ENCODE measurements at places on chromosomes 6 and 20.

DNA sequence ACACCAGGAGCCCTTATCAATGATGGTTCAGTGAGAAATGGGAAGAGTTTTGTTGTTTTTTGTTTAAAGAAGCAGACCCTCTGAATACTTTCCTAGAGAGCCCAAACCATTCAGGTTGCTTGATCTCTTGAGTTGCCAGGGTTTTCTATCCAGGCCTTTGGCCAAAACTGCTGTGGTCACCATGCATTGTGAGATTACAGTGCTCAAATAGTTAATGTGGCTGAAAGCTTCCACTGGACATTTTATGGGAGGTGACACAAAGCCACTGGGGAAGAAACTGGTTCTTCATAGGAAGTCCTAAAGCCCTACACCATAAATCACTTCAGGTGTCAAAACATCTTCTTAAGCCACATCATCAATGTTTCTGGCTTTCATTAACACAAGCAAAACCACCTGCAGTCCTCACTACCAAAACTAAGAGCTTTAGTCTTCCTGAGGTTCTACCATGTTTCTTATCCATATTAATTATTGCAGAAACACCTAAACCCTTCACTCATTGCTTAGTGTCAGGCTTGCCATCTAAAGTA lies 101.6 kb downstream of the IBTK start:
- DNase-seq = no peak

DNA sequence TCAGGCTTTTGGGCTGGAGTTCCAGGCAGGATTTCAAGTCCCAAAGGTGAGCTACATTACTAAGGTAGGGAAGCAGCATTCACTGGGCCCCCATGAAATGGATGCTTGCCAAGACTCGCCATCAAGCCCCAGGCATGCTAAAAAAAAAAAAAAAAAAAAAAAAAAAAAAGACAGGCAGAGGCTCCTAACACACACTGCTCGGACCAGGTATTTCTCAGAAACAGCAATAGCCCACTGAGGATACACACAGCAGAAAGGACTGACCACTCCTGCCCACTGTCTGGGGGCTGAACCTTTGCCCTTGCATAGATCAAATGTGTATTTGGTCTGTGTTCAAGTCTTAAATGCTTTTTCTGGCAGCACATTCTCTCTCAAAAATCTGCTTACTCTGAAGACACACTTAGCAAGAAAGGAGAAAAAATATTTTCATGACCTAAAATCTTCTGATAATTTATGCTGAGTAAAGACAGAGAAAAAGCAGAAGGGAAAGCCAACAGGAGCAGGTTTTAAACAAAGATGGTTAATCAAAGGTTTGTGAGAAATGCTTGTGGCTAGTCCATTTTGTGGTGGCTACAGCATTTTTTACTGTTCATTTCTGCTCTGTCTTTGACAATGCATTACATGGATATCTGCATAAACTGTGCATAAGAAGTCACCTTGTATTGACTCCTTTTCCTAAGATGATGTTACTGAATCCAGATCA lies 37.9 kb upstream of the BEND6 start:
- no peak for DNase-seq

- no peak for DNase-seq
Measured at GRCh38 chr20:40258931-40259330, 430.1 kb downstream of the MAFB start.

- DNase-seq = no peak
Measured at GRCh38 chr6:40845553-40845952, 193.5 kb downstream of the UNC5CL start.

- DNase-seq = no peak
Measured at GRCh38 chr20:51463998-51464397, 78.5 kb downstream of the NFATC2 start.

- no peak for DNase-seq
Measured at GRCh38 chr20:48141660-48142515, 356.6 kb upstream of the SULF2 start.

DNA sequence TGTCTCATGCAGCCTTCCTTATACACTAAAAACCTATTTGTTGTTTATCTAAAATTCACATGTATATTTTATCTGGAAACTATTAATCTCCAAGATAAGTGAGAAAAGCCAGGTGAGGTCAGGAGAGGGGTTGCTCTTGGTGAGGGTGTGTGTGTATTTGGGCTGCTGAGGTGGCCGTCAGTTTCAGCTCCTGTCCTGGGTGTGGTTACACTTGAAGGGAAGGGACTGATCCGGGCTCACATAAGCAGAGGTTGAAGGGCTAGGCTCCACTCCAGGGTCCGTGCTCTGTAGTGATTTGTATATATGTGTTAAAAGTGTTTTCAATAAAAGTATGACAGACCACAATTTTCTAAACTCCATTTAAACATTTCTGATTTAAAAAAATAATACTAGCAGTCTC lies 13.5 kb upstream of the SNAI1 start:
- DNase-seq = no peak

GRCh38 chr6:39731565-39731964 lies 6.4 kb upstream of the KIF6 start:
- DNase-seq = no peak

DNA sequence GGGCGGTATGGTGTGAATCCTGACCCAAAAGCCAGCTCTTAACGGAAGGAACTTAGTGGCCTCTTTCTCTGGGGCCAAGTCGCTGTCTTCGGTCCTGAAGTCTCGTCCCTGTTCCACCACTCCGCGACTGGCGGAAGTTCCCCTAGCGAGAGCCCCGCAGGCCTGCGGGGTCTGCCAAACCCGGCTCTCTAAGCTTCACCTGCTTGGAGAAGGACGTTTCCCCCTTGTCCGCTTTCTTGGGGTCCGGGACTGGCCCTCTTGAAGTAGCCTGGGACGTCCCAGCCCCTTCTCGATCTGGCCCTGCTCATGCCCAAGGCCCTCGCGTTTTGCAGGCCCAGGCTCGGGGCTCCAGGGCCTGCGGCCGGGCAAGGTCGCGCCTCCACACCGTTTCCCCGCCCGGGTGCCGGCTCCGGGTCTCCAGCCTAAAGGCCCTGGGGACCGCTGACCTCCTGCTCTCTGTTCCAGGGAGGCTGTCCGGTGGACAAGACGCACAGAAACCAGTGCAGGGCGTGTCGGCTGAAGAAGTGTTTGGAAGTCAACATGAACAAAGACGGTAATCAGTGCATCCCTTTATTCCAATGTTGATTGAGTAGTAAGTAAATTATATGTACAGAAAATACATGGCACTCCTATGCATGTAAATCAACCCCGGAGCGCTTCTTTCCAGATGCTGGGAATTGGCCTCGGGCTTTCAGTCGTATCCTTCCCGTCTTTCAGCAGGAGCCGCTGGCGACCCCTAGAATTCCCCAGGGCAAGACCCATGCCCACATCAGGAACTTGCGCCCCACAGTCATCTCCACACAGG lies 8.8 kb downstream of the NR2E1 start:
- no peak for DNase-seq

- DNase-seq = no peak
Measured at GRCh38 chr20:47552996-47553395, 51.3 kb downstream of the NCOA3 start.

DNA sequence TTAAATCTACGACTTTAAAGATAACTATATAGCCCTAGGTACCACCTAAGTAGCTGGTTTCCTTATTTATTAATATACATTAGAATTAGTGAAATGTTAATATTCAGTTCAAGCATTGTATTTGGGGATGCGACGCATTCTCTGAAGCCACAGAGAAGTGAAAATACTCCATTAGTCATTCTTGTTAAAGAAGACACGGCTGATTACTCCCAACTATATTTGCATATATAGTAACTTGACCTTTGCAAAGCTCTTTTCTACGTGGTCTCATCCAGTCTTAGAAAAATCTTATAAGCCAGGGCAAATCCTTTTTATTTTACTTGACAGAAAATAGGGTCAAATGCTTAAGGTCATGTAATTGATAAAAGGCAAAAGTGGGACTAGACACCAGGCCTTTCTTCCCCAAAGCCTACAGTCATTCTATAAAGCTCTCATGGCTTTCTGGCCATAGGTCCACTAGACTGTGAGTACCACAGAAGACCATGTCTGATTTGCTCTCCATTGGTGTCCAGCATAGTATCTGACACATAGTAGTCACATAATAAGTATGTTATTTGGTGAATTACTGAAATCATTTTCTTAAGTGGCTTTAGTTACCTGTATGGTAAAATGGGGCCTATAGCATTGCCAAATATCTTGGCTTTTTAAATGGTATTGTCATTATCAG lies 11.3 kb downstream of the ZHX3 start:
- no peak for DNase-seq

- no peak for DNase-seq
Measured at GRCh38 chr20:9460518-9460917, 53.9 kb upstream of the LAMP5 start.

- DNase-seq = no peak
Measured at GRCh38 chr20:63406617-63407245, 45.6 kb upstream of the CHRNA4 start.

DNA sequence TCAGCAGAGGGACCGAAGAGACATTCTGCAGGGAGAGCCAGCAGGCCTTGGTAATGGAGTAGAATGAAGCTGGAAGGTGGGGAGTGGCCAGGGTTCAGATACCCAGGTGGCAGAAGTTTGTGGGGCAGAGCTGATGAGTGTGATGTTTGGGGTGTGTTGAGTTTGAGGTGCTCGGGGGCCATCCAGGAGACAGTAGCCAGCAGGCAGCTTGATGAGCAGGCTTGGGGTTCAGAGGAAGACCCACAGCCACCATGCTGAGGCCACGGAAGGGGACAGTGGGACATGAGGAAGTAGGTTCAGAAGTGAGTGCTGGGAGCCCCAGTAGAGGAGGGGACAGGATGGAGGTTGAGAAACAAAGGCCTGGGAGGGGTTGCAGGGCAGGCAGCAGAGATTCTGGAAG lies 11.1 kb upstream of the FOXS1 start:
- DNase-seq = no peak

GRCh38 chr20:23125625-23126191 lies 39.6 kb upstream of the CD93 start:
- DNase-seq = no peak

DNA sequence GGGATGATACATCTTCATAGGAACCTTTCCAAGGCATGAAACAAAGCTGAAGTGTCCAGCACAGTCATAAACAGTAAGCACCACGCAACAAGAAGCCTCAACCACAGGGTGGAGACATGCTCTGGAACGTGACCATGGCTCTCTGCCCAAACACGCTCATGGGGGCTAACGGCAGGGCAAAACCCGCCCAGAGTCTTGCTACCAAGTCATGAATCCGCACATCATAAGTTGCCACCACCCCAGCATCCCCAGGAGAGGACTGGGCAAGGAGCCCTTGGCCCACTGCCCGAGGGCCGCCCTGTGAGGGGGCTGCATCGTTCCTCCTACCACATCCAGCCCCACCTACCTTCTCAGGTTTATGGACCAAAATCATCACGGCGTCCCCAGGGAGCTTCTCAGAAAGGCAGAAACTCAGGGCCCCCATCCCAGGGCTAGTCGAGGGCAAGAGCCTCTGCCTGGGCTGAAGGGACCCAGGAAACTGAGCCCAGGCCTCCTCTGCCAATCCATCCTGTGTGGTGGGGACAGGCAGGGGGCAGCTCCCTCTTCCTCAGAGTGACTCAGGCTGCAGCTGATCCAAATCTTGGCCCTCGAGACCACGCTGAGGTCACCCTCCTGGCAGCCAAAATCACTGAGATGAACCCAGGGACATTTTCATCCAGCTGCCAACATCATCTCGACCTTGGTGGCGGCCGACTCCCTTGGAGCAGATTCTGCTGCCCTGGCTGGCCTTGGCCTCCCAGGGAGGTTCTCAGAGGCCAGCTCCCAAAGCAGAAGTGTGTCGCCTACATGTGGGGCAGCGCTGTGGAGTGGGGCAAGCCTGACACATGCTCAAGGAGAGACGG lies 42.6 kb downstream of the BMP7 start:
- DNase-seq = no peak

GRCh38 chr20:31548820-31549512 lies 34.7 kb downstream of the HM13 start:
- DNase-seq = no peak

DNA sequence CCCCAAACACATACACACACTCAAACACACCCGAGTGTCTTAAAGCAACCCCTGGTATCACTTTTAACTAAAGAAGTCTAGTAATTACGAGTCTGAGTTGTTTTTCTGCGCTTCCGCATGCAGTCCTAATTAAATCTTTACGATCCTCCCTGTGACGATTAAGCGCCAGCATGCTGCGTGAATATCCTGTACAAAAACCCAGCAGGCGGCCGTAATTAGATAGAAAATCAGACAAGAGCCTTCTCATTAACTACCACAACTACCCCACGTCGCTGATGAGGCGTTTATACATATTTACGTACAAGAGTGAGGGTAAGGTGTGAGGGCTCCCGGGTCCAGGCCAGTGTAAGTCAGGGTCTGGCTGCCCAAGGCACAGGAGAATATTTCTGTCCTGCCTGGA lies 8.1 kb downstream of the TFAP2B start:
- DNase-seq = no peak

DNA sequence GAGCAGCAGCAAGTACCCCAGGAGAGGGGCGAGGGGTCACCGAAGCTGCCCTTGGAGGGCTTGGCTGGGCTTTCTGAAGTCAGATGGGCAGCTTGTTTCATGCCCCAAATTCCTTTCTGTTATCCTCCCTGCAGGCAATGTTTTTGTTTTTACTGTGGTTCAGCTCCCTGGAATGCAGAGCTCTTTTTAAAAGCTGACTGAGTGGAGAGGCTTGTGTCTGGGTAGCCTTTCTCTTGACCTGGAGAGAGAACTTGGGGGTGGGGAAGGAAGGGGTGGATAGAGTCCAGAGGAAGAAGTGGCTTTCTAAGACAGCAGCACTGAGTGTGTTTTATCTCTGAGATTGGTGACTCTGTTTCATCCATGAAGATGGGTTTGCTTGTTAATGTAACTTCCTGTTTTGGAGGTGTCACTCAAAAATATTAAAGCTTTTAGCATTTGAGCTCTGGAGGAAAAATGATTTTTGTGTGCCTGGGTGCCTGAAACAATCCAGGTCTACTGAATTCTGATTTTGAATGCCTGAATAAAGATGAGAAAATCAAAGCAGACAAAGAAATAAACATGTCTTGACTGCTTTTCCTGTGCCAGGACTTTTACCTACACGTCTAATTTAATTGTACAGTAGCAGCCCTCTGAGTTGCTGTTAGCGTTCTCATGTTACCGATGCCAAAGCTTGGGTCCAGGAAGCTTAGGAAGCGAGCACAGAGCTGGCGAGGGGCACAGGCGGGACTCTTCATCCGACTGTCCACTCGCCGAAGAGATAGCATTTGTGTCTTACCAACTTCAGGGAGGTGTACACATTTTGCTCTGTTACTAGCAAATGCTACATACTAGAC lies 78.2 kb upstream of the EEF1E1 start:
- DNase-seq = no peak

DNA sequence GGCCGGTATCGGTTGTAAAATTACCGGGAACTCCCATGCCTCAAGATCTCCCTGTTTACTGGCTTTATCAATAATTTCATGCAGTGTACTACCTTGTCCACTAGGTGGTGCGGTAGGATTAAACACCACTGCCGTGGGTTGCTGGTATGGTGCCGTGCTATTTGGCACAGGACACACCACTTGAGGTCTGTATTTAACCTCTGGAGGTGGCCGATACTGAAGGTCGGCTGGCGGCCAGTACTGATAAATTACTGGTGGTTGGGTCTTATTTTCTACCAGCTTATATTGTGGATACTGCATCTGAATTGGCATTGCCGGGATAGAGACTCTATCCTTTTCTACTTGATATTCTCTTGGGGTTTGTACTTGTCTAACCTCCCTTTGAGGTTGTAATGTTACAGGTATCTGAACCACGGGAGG lies 14.3 kb upstream of the PTCRA start:
- DNase-seq = peak; percentile 73
